Renal pelvis (tissue), 12 donors: ENCODE measurements at places on chromosomes 11 and 22.
A peak's percentile ranks its signal among the peaks of the same experiment; 100 is the strongest.

DNA sequence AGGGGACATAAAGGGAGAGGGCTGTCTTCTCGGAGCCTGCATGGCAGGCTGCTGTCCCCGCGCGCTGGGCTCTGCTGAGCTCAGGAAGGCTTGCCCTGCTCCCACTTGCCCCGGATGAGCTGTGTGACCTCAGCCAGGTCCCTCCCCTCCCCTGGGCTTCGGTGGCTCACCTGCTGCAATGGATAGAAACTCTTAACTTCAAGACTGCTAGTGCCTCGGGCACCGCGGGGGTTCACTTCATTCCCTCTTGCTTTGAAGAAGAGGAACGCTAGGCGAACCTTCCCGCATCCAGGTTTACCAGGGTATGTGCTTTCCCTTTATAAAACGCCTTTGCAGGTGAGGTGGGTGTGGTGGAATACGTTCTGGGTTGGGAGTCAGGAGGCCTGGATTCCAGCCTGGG lies 115.0 kb downstream of the PHF21B start:
- no peak for DNase-seq

DNA sequence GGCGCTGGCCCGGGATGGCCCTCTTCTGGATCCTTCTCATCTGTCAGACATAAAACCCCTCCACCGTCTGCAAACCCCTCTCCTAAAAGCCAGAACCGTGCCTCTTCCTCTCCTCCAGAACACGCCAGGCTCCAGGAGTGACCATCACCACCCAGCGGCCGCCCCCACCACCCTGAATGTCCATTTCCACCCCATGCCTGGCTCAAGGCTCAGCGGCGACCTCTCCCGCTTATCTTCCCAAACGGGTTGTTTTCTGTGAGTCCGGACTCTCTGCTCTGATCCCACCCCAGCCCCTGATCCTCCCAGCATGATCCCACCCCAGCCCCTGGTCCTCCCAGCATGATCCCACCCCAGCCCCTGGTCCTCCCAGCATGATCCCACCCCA lies 37.6 kb downstream of the CELSR1 start:
- DNase-seq, result no peak

DNA sequence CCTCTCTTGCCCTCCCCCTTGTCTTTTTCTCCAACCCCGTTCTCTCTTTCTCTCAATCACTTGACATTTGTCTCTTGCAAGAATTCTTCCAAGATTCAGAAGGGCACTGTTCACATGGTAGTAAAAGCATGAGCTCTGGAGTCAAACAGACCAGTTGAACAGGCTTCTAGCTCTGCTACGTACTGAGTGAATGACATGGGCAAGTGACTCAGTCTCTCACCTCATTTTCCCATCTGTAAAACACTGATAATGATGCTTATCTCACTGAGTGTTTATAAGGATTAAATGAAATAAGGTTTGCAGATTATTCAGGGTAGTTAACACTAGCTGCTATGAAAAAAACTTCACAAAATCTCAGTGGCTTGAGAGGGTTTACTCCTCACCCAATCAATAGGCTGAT lies 5.9 kb upstream of the IL10RA start:
- DNase-seq, result no peak

- no peak for DNase-seq
These were observed 9.2 kb upstream of the AIFM3 start for GRCh38 chr22:20957683-20958431.

DNA sequence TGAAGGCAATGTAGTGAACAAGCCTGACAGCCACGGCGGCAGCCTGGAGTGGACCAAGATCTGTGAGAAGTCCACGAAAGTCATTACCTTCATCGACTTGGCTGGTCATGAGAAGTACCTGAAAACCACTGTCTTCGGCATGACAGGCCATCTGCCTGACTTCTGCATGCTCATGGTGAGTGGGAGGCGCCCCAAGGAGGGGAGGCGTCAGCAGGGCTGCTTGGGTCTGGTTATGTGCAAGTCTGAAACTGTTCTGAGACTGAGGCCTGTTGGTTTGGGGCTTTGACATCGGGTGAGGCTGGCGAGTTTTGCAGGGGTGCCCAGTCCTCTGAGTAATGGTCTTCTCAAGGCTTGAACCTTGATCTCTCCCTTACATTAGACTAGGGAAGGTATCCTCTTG lies 11.1 kb downstream of the GTPBP1 start:
- DNase-seq, result no peak

DNA sequence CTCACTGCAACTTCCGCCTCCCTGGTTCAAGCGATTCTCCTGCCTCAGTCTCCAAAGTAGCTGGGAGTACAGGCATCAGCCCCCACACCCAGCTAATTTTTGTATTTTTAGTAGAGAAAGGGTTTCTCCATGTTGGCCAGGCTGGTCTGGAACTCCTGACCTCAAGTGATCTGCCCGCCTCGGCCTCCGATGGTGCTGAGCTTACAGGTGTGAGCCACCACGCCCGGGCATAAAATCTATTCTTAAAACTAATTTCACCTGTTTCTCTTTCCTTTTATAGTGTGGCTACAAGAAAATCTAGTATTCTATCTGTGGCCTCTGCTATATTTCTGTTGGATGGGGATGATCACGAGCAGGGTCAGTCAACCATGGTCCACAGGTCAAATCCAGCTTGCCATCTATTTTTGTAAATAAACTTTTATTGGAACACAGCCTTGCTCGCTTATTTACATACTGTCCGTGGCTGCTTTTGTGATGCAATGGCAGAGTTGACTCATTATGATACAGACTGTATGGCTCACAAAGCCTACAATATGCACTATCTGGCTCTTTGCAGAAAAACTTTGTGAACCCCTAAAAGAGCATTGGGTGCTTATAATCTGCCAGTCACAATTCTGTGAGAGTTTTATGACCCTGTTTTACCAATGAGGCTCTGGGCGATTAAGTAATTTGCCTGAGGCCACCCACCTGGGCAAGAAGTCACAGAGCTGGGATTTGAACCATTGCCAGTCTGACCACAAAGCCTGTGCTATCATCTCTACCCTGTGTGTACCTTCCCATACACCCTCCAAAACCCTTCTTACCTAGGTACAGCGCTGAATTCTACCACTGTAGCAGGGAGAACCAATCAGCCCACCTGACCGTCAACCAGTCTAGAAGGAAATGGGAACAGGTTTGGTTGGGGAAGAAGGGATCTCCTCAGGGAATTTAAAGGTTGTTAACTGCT lies 28.3 kb downstream of the SLC1A2 start:
- DNase-seq, result no peak

DNA sequence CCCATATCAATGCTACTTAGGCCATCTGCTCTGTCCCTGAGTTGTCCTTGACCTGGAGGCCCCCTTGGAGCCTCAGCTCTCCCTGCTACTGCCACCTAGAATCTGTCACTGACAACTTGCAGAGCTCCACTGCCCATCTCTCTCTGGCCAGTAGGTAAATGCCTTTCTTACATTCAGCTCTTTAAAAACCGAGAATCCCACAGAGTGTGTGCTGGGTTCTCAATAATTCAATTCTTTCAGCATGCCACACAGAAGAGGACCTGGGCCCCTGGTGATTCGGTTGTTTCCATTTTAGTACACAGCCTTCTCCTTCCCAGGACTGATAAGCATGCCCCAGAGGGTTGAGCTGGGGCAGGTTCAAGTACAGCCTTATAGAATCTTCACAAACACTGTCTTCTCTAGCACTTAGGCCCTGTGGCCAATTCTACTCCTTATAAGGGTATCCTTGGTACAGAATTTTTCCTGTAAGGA lies 22.0 kb upstream of the IPO7 start:
- no peak for DNase-seq

DNA sequence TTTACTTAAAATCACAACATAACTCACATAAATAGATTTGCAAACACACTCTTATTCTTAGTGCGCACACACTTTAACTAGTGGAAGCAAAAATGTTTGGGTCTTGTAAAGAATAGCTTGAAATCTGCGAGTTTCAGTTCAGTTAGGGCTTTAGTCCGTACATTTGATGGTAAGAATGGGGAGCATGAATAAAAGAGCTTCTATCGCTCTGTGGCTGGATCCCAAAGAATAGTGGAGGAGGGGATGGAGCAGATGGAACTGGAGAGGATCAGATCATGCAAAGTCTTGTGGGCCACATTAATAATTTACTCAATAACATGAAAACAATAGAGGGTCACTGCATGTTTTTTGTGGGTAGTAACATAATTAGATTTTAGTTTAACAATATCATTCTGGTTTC lies 44.3 kb downstream of the DNHD1 start:
- no peak for DNase-seq

DNA sequence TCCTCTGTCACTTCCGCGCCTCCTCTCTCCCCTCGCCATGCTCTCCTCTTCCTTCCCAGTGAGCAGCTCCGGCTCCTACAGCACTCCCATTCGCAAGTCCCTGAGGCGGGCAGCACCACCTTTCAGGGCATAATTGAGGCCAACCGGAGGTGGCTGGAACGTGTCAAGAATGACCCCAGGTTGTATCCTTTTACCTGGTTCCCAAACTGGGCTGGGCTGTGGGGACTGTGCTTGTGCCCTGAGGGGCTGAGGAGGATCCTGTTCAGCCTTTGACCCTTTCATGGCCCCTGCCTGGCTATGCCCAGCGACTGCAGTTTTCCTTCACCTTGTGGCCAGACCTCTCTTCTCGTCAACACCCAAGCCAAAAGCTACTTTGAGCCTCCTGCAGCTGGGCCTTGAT lies 84.1 kb downstream of the CEP164 start:
- no peak for DNase-seq

GRCh38 chr11:128506999-128507611 lies 80.3 kb downstream of the ETS1 start:
- DNase-seq, result peak; percentile 57

- DNase-seq, result no peak
These were observed 145.2 kb downstream of the FBXO7 start for GRCh38 chr22:32619614-32620426.

GRCh38 chr11:70185348-70186055 lies 17.6 kb upstream of the FADD start:
- no peak for DNase-seq

- no peak for DNase-seq
These were observed 474.8 kb upstream of the CCDC90B start for GRCh38 chr11:83760932-83761331.

DNA sequence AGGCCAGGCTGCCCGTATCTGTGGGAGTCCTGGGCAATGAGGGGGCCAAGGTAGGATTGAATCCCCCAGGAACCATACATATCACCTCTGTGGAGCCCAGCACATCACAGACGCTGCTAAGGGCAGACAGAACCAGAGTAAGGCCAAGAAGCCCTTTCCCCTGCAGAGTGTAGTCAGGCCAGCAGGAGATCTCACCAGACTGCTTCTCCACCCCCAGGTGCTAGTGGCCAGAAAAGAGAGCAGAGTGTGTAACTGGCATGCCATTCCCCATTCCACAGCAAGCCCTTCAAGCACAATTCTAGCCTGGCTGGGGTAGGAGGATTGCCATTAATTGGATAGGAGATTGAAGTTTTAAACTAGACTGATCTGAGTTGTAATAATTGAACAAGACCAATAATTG lies 28.0 kb upstream of the FCHSD2 start:
- DNase-seq, result no peak

GRCh38 chr22:48844056-48844675 lies 983.5 kb downstream of the BRD1 start:
- DNase-seq, result no peak

GRCh38 chr11:115496892-115497291 lies 7.3 kb downstream of the CADM1 start:
- DNase-seq, result no peak

DNA sequence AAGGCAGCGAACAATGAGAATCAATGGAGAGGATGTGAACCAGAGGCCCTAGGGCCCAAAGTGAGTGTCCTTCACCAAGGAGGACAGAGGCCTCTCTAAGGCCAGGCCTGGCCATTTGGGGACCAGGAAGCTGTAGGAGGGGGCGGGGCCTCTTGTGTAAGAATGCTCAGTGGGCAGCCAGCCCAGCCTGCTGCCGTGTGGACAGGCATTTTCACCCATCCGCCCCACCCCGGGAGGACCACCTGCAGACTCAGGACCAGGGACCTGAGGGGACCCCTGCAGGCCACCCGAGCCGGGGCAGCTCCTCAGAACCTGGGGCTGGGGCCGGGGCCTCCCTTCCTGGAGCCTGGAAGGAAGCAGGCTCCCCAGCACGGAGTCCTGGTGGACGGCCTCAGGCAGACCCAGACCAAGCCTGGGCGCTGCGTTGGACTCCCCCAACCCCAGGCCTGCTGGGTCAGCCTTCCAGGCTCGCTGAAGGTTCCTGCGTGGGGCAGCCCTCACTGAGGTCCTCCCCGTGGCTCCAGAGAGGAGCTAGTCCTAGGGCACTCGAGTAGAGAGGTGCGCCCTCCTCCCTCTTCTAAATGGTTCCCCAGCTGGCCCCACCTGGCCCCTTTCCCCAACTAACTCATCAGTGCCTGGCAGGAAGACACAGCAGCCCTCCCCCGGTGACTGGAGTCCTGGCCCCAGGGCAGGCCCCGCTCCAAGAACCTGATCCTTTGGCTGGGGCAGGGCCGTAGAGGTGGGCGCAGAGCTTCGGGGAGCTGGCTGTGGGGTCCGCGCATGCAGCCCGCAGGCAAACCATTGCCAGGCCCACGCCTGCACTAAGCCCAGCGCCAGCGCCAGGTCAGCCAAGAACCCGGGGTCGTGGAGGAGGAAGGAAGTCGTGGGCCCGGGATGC lies 1.5 kb upstream of the TRABD start:
- no peak for DNase-seq

GRCh38 chr11:133579165-133580031 lies 47.1 kb upstream of the OPCML start:
- DNase-seq, result peak; percentile 38

- DNase-seq, result no peak
These were observed 1255.9 kb downstream of the TBC1D22A start for GRCh38 chr22:48018346-48018745.

GRCh38 chr11:110832539-110832938 lies 120.3 kb upstream of the ARHGAP20 start:
- no peak for DNase-seq

DNA sequence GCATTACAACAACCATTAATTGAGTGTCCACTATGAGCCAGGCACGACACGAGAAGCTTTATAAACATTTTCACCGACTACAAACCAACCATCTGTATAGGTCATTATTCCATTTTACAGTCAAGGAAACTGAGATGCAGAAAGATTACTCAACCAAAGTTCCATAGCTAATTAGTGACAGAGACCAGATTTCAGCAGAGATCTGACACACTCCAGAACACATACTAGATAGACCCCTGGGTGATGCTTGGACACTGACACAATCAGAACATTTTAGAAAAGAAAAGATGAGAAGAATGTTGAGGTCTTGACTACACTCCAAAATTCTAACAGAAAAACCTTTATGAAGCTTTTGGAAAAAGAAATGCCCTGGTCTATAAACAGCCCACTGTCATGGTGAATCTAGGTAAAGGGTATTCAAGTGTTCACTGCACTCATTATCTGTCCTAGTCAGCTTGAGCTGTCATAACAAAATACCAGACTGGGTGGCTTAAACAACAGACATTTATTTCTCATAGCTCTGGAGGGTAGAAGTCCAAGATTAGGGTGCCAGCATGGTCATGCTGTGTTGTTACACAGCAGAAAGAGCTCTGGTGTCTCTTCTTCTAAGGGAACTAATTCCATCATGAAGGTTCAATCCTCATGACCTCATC lies 89.0 kb downstream of the RELT start:
- no peak for DNase-seq

- DNase-seq, result no peak
These were observed 37.1 kb upstream of the NNMT start for GRCh38 chr11:114259124-114259526.

GRCh38 chr11:57942808-57943207 lies 80.9 kb upstream of the OR9Q1 start:
- DNase-seq, result no peak

GRCh38 chr22:49691256-49691655 lies 136.4 kb downstream of the BRD1 start:
- DNase-seq, result no peak
